ENCODE measurements at places on chromosomes 13 and 19.

- no peak for DNase-seq
Measured at GRCh38 chr13:90477216-90477615, 870.3 kb upstream of the MIR17HG start.

- DNase-seq = no peak
Measured at GRCh38 chr13:20249913-20250312, 17.8 kb upstream of the GJB6 start.

GRCh38 chr13:48906200-48906599 is 69.5 kb upstream of the FNDC3A start:
- no peak for DNase-seq

GRCh38 chr19:13505761-13506470 is 363 bp downstream of the CACNA1A start:
- no peak for DNase-seq

- DNase-seq = no peak
Measured at GRCh38 chr13:94646904-94647303, 45.2 kb downstream of the GPR180 start.

Measured in CMK (cell line).